ENCODE measurements at places on chromosomes 16 and 17. TPM values are rescaled to one million over a fixed set of nuclear protein-coding genes. Genes with fewer than 3 reads are reported as not detected.

GRCh38 chr16:56931271-56931891 is 561 bp upstream of the HERPUD1 start:
- DNase-seq, result no peak

GRCh38 chr16:588639-588888 is 1.3 kb upstream of the RAB40C start:
- peak; percentile 77 for DNase-seq

DNA sequence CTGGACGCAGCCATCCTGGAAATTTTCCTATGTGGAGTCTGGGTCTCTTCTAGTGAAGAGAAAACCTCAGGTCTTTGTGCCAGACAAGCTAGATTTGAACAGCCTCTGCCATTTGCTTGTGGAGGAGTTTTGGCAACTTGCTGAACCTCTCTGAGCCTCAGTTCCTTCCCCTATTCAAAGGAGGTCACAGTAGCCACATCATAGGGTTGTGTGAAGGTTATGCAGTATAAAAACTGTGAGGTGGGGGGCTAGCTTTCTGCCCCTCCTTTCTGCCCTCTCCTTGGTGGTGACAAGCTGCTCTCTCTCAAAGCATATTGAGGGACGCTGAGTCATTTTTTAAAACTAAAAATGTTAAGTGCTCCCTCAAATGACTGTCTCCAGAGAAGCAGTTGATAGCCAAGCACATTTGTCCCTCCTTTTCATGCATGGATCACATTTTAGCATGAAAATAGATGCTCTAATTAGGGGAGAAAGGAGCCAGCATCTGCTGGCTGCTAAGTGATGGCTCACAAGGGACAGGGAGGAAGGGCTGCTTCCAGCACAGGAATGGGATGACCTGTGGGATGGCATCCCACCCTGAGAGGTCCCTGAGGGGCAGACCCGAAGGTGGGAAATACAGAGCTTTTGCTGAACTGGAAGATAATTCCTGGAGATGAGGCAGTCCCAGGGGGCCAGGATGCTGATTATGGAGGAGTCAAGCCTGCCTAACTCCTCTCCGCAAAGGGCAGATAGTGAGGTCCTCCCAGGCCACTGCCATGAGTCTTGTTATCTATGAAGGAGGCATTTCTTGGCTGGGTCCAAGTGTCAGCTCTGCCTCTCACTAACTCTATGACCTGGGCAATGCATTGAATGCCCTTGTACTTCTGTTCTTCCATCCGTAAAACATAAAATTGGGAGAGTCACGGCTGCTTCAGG is 218.8 kb downstream of the RAB11FIP4 start:
- DNase-seq, result no peak

GRCh38 chr16:49528866-49529288 is 155.3 kb downstream of the C16orf78 start:
- no peak for DNase-seq

KRTAP9-4 gene
- total RNA-seq, result not detected
